ENCODE measurements at places on chromosomes 13 and 19.
A peak's percentile ranks its signal among the peaks of the same experiment; 100 is the strongest.

GRCh38 chr13:35630551-35631275, 154.2 kb upstream of the MAB21L1 start:
- H3K4me3 ChIP-seq = no peak overlapping the region
- H3K27ac ChIP-seq = no peak overlapping the region
- H3K4me1 ChIP-seq = no peaks in the 10 kb centered on the region
- H3K27me3 ChIP-seq = no peaks in the 10 kb centered on the region
- no peak for DNase-seq

DNA sequence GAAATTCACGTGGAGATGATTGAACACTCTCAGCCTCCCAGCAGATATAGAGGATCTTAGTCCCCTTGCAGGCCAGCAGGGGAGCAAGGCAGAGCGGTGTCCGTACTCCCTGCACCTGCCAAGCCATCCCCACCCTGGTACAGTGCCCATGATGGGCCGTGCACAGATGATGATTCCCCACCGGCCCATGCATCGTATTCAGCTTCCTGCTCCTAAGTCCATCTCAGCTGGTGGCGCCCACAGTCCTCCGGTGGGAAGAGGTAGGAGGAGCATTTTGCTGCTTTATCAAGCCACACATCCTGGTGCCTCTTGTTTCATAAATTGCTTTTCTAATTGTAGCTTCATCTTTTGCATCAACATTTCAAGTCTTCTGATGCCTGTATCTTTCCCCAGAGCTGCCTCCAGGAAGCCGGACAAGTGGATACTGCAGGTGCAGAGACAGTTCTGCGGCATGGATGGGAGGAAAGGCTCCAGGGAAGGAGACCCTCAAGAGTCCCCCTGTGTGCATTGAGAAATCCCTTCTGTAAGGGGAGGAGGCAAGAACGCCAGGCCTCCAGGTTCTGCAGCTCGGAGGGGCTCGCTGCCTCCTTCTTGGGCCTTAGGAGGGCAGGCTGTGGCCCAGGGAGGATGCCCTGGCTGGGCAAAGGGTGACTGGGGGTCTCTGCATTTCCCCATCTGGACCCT, 55.3 kb downstream of the F2RL3 start:
- H3K4me3 ChIP-seq = no peak overlapping the region
- no peak overlapping the region for H3K27ac ChIP-seq
- no peak for DNase-seq
- no peaks in the 10 kb centered on the region for H3K4me1 ChIP-seq

- no peaks in the 10 kb centered on the region for H3K4me1 ChIP-seq
- no peak overlapping the region for H3K27ac ChIP-seq
- H3K36me3 ChIP-seq = no peaks in the 10 kb centered on the region
- peaks cover 21% of the 10 kb centered on the region for H3K27me3 ChIP-seq
- no peak for DNase-seq
- no peak overlapping the region for H3K4me3 ChIP-seq
Measured at GRCh38 chr19:42172261-42172660, 40.0 kb upstream of the POU2F2 start.

DNA sequence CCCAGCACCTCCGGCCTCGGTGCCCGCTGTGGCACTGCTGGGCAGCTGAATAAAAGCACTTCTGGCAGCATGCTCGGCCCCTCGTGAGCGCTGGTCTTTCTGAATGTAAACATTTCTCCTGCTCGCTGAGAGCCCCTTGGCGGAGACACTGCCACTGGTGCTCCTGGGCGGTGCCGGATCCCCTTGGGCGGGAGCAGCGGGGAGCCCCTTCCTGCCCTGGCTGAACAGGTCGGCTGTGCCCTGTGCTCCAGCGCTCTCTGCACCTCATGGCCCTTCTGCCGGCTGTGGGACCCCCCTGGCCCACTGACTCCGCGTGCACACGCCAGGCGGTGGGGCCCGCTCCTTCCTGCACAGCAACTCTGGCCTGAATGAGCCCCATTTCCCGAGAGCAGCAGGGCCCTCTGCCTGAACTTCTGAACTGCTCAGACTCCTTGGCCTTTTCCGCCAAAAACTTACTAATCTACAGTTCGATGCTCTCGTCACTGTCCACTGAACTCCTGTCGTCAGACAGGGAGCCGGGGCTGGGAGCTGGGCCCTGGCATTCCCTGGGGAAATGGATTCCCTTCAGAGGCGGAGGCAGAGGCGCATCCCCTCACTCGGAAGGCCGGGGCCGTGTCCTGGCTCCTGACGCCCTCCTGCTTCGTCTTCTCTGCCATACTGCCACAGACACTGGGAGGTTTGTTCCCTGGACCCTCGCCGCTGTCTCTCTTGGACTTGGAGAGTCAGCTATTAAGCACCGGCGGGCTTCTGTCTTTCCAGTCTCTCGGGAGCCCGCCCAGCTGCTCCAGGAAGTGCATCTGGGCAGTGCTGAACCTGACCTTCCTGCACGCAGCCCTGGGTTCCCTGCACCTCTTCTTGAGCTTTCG, 14.2 kb downstream of the RB1 start:
- H3K27me3 ChIP-seq = no peaks in the 10 kb centered on the region
- no peaks in the 10 kb centered on the region for H3K4me1 ChIP-seq
- H3K27ac ChIP-seq = no peak overlapping the region
- peak overlapping the region; percentile 31 for H3K4me3 ChIP-seq

- no peaks in the 10 kb centered on the region for H3K36me3 ChIP-seq
- no peak overlapping the region for H3K4me3 ChIP-seq
- no peak overlapping the region for H3K27ac ChIP-seq
- no peaks in the 10 kb centered on the region for H3K4me1 ChIP-seq
- no peak for DNase-seq
Measured at GRCh38 chr13:30934381-30934780, 1.9 kb downstream of the TEX26 start.

GRCh38 chr19:1774989-1775772, 21.9 kb downstream of the ONECUT3 start:
- peak overlapping the region; percentile 23 for H3K4me3 ChIP-seq
- H3K4me1 ChIP-seq = no peaks in the 10 kb centered on the region
- no peak for DNase-seq
- peaks cover 14% of the 10 kb centered on the region for H3K27me3 ChIP-seq
- H3K27ac ChIP-seq = no peak overlapping the region
- no peaks in the 10 kb centered on the region for H3K36me3 ChIP-seq

GRCh38 chr13:46101484-46102254, 3.2 kb downstream of the CPB2 start:
- H3K4me1 ChIP-seq = no peaks in the 10 kb centered on the region
- DNase-seq = no peak
- no peak overlapping the region for H3K27ac ChIP-seq
- H3K4me3 ChIP-seq = no peak overlapping the region
- H3K36me3 ChIP-seq = no peaks in the 10 kb centered on the region

DNA sequence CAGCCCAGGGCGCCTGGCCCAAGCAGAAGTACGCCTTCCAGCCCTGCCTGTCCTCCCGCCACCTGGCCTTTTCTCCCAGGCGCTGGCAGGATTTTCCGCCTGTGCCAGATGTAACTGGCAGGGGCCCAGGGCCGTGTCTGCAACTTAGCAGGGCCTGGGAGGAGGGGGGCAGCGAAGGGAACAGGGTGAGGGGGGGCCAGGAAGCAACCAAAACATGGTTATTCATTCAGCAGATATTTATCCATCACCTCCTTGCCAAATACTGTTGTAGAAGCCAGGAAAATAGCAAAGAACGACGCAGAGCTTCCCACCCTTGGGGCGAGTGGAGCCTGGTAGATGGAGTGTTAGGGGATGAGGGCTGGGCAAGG, 5.6 kb downstream of the TLE6 start:
- no peaks in the 10 kb centered on the region for H3K27me3 ChIP-seq
- H3K36me3 ChIP-seq = no peaks in the 10 kb centered on the region
- H3K27ac ChIP-seq = peak overlapping the region; percentile 98
- peak; percentile 96 for DNase-seq

DNA sequence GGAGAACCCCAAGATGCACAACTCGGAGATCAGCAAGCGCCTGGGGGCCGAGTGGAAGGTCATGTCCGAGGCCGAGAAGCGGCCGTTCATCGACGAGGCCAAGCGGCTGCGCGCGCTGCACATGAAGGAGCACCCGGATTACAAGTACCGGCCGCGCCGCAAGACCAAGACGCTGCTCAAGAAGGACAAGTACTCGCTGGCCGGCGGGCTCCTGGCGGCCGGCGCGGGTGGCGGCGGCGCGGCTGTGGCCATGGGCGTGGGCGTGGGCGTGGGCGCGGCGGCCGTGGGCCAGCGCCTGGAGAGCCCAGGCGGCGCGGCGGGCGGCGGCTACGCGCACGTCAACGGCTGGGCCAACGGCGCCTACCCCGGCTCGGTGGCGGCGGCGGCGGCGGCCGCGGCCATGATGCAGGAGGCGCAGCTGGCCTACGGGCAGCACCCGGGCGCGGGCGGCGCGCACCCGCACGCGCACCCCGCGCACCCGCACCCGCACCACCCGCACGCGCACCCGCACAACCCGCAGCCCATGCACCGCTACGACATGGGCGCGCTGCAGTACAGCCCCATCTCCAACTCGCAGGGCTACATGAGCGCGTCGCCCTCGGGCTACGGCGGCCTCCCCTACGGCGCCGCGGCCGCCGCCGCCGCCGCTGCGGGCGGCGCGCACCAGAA, 1.1 kb downstream of the SOX1 start:
- no peaks in the 10 kb centered on the region for H3K4me1 ChIP-seq
- H3K4me3 ChIP-seq = no peak overlapping the region
- no peaks in the 10 kb centered on the region for H3K36me3 ChIP-seq
- peaks cover 5% of the 10 kb centered on the region for H3K27me3 ChIP-seq

DNA sequence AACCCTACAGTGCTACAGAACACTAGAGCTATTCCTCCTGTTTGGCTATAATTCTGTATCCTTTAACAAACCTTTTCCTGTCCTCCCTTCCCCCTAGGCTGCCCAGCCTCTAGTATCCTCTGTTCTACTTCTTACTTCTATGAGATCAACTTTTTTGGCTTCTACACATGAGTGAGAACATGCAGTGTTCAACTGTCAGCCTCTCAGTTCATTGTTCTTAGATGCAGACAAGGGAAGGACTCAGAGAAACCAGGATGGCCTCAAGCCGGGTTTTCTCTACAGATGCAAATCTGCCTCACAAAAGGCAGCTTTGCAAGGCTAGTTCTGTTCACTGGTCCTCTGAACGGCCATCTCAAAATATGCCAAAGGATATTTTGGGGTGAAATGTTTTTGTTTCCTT, 18.4 kb downstream of the AMER2 start:
- no peak for DNase-seq
- H3K36me3 ChIP-seq = no peaks in the 10 kb centered on the region

DNA sequence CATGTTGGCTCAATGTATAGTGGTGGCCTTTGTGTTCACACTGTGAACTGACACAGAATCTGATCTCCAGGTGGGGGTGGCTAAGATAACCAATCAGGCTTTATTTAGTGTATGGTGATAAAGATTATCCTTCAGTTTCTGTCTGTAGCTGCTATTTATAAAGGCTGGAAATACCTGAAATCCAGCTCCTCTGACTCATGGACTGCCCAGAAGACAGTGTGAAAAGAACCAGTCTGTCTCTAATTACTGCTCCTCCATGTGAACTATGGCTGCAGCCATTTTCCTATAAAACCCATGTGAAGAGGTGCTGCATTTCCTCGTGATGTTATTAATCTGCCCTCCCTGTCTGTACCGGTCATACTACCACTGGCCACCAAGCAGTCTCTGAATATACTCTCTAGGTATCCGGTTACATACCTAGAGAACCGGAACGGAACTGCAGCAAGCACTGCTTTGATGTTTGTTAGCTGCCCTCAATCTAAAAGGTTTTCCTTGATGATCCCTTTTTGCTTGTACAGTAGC, 238.0 kb downstream of the LHFPL6 start:
- DNase-seq = no peak
- no peaks in the 10 kb centered on the region for H3K36me3 ChIP-seq
- no peaks in the 10 kb centered on the region for H3K4me1 ChIP-seq
- H3K27ac ChIP-seq = no peak overlapping the region
- no peaks in the 10 kb centered on the region for H3K27me3 ChIP-seq

GRCh38 chr13:110474713-110475112, 86.8 kb downstream of the RAB20 start:
- H3K36me3 ChIP-seq = no peaks in the 10 kb centered on the region
- DNase-seq = no peak
- no peak overlapping the region for H3K27ac ChIP-seq
- H3K4me1 ChIP-seq = no peaks in the 10 kb centered on the region

DNA sequence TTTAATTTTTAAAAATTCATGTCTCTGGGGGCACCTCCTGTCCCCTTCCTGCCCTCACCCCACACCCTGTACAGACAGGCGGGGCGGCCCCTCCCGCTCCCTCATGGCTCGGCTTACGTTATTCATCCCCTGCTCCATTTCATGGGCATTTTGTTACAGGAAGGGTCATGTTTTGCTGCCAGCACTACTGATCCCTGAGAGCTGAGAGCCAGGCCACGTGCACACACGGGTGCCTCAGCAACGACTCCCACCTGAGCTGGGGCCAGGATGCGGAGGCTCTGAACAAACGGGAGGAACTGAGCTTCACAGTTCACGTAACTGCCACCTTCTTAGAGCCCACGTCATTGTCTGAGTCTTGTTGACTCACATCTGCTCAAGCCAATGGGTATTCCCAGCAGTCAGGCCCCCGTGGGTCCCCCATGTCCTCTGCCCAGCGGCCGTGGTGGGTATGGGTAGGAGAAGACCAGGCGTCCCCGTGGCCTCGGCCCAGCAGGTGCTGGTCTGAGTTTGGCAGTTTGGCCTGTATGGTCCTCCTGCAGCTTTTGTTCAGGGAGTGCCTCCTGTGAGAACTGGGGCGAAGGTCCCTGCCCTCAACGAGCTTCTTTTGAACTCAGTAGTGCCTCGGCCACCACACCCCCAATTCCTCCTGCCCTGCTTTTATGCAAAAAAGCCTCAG, 16.4 kb upstream of the TMEM255B start:
- H3K4me1 ChIP-seq = no peaks in the 10 kb centered on the region
- H3K27me3 ChIP-seq = no peaks in the 10 kb centered on the region
- no peak overlapping the region for H3K27ac ChIP-seq
- H3K4me3 ChIP-seq = no peak overlapping the region
- no peak for DNase-seq

DNA sequence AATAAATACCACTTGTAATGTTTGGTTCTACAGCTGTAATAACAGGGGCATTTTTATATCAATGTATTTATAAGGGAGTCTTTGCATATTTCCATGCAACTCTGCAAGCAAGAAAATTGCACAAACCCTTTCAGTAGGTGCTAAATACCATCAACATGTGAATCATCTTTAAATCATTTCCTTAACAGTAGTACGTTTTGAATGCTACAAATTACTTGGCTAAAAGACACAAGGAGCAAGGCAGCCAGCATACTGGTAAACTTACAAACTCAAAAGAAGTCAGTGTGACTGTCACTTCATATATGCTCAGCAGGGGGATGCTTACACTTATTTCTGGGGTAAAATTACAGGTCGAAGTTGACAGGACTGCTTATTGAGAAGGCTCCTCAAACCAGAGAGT, 402.4 kb downstream of the EFNB2 start:
- no peak overlapping the region for H3K4me3 ChIP-seq
- DNase-seq = no peak
- H3K27me3 ChIP-seq = no peaks in the 10 kb centered on the region
- H3K36me3 ChIP-seq = no peaks in the 10 kb centered on the region

GRCh38 chr19:32404933-32405430, 588 bp upstream of the DPY19L3 start:
- peak overlapping the region; percentile 99 for H3K27ac ChIP-seq
- H3K4me3 ChIP-seq = peak overlapping the region; percentile 87
- no peaks in the 10 kb centered on the region for H3K4me1 ChIP-seq
- no peaks in the 10 kb centered on the region for H3K36me3 ChIP-seq
- peak; percentile 46 for DNase-seq

GRCh38 chr19:12769689-12770088, 5.7 kb downstream of the HOOK2 start:
- H3K4me3 ChIP-seq = no peak overlapping the region
- H3K36me3 ChIP-seq = no peaks in the 10 kb centered on the region
- H3K27me3 ChIP-seq = no peaks in the 10 kb centered on the region
- no peak for DNase-seq
- no peaks in the 10 kb centered on the region for H3K4me1 ChIP-seq

All from breast epithelium (tissue), 4 donors.